Spleen (tissue), 13 donors: ENCODE measurements at places on chromosomes 7 and 10. TPM values are rescaled to one million over a fixed set of nuclear protein-coding genes. Genes with fewer than 3 reads are reported as not detected.

- no peak overlapping the region for H3K27ac ChIP-seq
- no peaks in the 10 kb centered on the region for H3K36me3 ChIP-seq
- DNase-seq: peak; percentile 40
- H3K4me3 ChIP-seq: no peak overlapping the region
- no peaks in the 10 kb centered on the region for H3K4me1 ChIP-seq
- no peaks in the 10 kb centered on the region for H3K27me3 ChIP-seq
Measured at GRCh38 chr10:71429929-71430328, 33.2 kb downstream of the CDH23 start.

GRCh38 chr7:153604-154003 is 38.8 kb upstream of the FAM20C start:
- no peak overlapping the region for H3K4me3 ChIP-seq
- H3K27ac ChIP-seq: no peak overlapping the region
- no peaks in the 10 kb centered on the region for H3K27me3 ChIP-seq
- H3K4me1 ChIP-seq: peaks cover 12% of the 10 kb centered on the region

GRCh38 chr10:122348935-122349361 is 25.6 kb upstream of the PLEKHA1 start:
- H3K4me3 ChIP-seq: no peak overlapping the region
- peaks cover 25% of the 10 kb centered on the region for H3K27me3 ChIP-seq
- DNase-seq: no peak
- H3K27ac ChIP-seq: no peak overlapping the region
- no peaks in the 10 kb centered on the region for H3K36me3 ChIP-seq
- no peaks in the 10 kb centered on the region for H3K4me1 ChIP-seq

Gene HNRNPA2B1
- total RNA-seq: 549 TPM

Gene AGR2
- total RNA-seq: not detected
